ENCODE measurements at places on chromosomes 2 and 18. TPM values are rescaled to one million over a fixed set of nuclear protein-coding genes. Genes with fewer than 3 reads are reported as not detected.

AQP12B gene
- not detected for total RNA-seq

NT5C1B gene
- not detected for total RNA-seq

DLX1 gene
- not detected for total RNA-seq

UGT1A5 gene
- total RNA-seq: not detected

TNFRSF11A gene
- total RNA-seq: 8.0 TPM

- no peak for DNase-seq
Observed at GRCh38 chr2:139819273-139819796, 1039.1 kb upstream of the NXPH2 start.

DNA sequence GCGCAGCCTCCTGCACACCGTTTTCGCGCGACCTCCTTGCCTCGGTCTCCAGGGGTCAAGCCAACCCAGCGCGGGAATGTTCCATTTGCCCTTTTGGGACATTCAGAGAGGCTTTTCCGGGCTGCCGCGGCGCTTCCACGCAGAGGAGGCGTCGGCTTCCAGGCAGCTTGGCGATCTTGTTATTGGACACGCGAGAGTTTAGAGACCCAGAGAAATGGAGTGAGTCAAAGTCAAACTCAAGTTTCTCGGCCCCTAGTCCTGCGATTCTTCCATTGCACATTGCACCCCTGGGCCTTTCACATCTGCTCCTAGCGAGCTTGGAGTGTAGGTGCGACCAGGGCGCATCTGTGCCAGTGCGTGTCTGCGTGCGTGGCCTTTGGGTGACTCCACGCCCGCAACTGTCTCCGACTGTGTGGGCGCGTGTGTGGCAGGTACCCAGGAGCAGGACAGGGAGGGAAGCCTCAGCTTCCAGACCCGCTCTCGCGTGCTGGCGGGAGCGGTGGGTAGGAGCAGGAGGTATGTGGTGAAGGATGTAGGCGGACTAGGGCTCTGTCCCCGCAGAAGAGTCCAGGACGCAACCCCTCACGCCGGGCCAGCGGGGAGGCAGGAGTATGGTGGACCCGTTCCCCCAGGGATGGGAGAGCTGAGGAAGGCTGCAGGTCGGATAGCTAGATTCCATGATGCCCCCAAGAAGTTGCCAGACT, 13.5 kb downstream of the SIX3 start:
- no peak for DNase-seq

GRCh38 chr18:79941473-79942119, 9.9 kb downstream of the SLC66A2 start:
- peak; percentile 15 for DNase-seq

GRCh38 chr2:165294912-165295311, 55.7 kb downstream of the SCN2A start:
- no peak for DNase-seq
